NCI-H510A (cell line): ENCODE measurements at places on chromosomes 2 and 18.

DNA sequence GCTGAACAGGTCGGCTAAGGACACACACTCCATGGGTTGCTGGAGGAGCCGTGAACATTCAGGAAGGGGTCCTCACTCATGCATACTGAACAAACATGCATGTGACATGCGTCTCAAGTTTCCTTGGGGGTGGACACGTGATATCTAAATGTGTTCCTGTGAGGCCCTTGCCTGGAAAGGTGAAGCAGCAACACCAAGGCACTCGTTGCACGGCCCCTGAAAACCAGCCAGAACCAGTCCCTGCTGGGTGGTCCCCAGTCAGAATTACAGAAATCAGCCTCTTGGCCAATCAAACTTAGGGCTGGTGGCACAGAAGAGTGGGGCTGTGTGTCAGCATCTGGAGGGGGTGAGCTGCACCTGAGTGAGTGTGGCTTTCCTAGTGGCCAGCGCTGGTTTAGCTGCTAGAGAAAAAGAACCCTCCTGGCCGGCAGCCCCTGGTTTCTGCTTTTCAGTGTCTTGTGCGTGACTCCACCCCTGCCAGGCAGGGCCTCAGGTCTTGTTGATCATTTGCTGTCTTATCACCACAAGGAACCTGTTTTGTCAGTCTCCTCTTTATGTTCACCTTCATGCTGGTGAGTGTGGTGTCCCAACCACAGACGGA lies 3.2 kb upstream of the AQP12B start:
- DNase-seq = peak; percentile 70

- DNase-seq = no peak
Measured at GRCh38 chr2:200635251-200635650, 49.4 kb downstream of the AOX1 start.

DNA sequence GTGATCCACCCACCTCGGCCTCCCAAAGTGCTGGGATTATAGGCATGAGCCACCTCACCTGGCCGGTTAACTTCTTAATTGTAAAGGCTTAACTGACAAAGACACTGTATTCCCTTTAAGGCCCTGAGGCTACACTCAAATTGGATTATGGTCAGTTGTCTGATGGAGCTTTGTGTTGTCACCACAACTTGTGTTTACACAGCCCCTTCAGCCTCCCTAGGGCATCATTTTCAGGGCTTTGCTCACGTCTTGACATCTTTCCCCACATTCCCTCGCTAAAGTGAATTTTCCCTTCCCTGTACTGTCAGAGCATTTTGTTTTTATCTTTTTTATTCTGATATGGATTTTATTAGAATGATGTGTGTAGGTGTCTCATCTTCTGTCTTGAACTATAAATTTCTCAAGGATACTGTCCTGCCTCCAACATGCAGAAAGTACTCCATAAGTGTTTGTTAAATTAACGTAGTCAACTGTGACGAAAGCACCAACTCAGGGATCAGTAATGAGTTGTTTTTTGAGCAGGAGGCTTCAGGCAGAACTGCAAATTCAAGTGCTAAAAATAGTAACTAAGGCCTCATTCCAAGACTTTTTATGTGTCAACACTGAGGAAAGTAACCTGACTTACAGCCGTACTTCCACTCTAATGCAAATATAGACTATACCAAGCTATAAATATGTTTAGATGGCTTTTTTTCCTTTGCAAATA lies 77.1 kb upstream of the NARS1 start:
- DNase-seq = peak; percentile 15

- no peak for DNase-seq
Measured at GRCh38 chr2:237391140-237391539, 22.8 kb downstream of the COL6A3 start.

- DNase-seq = no peak
Measured at GRCh38 chr2:162919111-162919510, 80.5 kb upstream of the KCNH7 start.

DNA sequence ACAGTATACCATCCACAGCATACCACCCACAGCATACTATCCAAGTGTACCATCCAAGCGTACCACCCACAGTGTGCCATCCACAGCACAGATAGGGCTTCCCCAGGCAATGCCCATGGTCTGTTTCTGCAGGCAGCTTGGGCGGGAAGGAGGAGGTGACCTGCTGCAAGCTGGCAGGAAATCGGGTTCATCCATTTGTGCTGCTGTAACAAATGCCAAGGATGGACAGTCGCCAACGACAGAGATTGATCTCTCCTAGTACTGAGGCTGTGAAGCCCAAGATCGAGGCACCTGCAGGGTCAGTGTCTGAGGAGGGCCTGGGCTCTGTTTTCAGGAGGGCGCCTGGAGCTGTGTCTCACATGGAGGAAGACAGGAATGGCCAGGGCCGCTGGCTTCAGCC lies 93.6 kb upstream of the SNTG2 start:
- DNase-seq = no peak
